ENCODE measurements at places on chromosomes 11 and 22.

GRCh38 chr11:114622858-114623257 is 27.3 kb upstream of the NXPE4 start:
- DNase-seq: no peak

DNA sequence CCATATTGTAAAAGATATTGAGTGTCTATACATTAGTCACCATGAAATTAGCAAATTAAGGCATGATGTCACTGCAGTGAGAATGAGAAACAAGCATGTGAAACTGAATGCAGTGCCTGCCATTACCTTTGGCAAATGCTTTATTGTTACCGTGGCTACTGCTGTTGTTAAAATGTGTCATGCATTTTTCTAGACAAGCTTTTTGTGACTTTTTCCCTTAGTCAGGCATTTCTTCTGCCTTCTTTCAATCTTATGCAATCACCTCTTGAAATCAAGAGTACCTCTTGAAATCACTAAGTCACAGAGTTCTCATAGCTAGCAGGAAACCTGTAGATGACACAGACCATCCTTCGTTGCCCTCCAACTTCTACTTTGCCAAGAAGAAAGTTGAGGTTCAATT is 461.7 kb upstream of the TENM4 start:
- DNase-seq: no peak

- DNase-seq: peak; percentile 23
These were observed 4.7 kb downstream of the FCHSD2 start for GRCh38 chr11:73137262-73137943.

DNA sequence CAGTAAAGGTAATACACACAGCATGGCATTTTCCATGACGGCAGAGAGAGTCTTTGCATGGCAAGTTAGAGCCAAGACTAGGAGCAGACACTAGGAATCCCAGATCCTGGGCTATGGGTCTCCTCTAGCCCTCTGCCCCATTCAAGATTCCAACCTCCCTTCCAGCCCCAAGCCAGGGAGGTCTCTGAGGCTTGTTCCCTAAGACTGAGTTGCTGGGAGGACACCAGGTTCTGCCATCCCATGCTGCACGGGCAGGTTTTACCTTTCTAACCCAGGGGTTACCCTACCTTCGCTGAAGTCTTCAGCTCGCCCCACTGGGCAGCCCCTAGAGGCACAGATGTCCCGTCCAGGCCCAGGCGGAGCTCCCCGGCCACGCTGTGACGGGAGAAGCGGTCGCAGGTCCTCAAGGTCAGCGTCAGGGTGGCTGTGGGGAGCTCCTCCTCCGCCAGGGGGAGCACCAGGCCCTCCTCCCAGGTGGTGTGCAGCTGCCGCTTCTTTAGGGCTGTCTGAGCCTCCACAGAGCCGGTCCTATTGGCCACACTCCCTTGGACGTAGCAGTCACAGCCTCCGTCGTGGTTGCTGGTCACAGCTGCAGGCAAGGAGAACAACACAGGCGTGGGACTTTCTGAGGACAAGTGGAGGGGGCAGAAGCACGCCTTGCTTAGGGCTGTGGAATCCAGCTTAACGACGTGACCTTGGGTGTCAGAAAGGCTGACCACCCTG is 33.8 kb downstream of the SYT13 start:
- peak; percentile 38 for DNase-seq

DNA sequence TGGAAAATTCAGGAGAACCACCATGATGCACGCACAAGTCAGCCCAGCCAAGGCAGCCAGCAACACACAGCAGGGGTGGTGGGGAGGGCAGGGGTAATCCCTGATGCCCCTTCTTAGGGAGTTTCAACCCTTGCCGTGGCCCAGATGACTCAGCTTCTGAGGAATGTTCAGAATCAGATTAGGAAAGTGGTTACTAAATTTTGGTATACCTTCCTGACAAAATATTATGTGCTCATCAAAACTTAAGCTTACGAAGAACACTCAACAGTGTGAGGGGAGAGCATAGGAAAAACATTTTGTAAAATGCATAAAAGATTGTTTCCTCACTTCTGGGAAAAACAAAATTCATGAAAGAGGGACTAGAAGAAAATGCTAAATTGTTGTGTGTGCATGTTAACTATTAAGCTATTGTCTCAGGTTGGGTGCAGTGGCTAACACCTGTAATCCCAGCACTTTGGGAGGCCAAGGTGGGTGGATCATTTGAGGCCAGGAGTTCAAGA is 32.1 kb downstream of the SERPIND1 start:
- DNase-seq: no peak

DNA sequence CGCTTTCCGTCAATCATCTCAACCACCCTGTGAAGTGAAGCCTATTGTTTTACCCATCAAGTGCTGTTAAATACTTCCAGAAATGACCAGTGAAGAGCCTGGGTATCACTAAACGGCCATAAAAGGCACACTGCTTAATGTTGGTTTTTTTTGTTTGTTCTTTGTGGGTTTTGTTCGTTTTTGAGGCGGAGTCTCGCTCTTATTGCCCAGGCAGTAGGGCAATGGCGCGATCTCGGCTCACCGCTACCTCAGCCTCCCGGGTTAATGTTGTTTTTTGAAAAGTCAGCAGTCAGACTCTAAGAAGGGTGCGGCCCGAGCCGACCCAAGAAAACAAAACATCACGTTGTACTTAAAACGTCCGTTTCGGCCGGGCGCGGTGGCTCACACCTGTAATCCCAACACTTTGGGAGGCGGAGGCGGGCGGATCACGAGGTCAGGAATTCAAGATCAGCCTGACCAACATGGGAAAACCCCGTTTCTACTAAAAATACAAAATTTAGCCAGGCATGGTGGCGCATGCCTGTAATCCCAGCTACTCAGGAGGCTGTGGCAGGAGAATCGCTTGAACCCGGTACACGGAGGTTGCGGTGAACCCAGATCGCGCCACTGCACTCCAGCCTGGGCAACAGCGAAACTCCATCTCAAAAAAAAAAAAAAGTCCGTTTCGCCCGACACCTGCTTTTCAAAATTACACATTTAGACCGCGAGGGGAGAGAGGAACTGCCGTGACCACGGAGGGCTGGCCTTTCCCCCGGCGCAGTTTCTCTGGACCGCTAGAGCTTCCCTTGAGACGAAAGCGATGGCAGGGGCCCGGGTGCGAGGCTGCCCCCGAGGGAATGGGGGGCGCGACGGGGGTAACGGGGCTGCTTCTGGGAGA is 714 bp downstream of the CD59 start:
- peak; percentile 47 for DNase-seq

- DNase-seq: no peak
These were observed 531 bp downstream of the GRIK4 start for GRCh38 chr11:120511820-120512738.

DNA sequence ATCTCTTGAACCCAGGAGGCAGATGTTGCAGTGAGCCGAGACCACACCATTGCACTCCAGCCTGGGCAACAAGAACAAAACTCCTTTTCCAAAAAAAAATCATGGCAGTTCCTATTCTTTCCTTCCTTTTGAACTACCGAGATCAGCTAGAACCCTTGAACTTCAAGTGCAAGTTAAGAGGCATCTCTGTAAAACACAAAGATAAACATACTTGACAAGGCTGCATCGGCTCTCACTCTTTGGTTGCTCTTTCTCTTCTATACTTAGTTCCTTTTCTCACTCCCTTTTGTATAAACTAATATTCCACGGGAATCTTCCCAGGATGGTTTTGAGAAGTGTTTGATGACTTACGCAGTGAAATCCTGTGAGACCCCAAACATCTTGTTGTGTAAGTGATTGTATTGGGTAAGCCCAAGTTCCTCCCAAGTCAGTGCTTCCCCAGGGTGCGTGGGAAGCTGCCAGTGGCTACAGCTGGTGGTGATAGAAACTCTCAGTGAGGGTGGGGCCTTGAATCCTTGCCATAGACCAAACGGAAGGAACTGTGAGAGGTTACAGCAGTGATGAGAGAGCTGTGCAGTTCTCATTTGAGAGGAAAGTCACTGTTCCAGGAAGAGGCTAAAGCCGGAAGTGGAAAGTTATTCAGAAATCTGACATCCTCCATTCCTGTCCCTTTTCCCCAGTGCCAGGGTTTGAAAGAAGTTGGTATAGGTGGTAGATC is 24.1 kb upstream of the CDC42EP2 start:
- no peak for DNase-seq

All from RKO (cell line).